ENCODE measurements at places on chromosomes 4 and X.

GRCh38 chr4:43264730-43265129, 372.2 kb downstream of the GRXCR1 start:
- no peak for DNase-seq

DNA sequence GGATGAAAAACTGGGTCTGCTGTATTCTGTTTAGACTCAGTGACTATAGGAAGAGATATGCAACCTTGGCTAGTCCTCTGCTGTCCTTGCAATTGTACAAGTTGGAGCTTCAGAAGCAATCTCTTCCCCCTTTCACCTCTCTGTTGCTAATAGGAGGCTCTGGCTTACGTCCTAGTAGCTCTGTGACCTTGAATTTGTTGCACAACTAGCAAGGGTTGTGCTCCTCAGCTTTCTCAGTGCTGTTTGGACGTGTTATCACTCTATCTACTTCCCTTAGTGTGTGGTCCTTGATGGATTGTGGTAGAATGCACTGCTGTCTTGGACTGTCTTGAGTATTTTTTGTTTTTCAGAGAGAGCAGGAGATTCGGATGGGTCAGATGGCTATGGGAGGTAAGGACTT, 3.4 kb upstream of the ITGB1BP2 start:
- DNase-seq = no peak

DNA sequence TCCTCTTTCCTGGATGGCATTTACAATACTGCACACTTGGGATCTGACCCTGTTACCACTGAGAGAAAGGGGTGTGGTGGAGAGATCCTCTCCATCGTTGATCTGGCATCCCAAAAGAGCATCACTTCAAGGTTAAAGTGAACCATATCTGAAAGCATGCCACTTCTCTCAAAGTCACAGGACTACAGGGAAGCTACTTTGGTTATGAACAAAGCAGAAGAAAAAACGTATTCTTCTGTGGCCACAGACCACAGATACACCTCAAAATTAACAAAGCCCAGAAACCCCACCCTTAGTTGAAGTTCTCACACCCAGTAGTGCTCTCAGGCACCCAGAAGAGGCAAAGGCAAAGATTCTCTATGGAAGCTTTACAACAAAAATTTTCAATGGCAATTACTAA, 108.3 kb downstream of the JADE1 start:
- no peak for DNase-seq

DNA sequence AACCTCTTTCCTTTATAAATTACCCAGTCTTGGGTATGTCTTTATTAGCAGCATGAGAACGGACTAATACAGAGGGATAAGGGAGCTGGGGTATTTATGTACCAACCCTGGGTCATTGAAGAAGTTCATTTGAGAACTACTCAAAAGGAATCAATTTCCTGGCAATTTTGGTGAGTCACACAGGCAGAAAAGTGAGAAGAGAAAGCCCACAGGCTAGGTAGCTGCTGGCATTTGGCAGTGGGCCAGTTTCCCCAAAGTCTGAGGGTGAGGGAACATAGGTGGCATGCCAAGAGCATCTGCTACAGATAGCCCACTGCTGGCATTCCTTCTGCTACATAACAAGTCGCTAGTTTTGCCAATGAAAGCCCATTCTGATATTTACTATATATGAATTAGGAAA, 411.2 kb downstream of the MID1IP1 start:
- DNase-seq = peak; percentile 50

DNA sequence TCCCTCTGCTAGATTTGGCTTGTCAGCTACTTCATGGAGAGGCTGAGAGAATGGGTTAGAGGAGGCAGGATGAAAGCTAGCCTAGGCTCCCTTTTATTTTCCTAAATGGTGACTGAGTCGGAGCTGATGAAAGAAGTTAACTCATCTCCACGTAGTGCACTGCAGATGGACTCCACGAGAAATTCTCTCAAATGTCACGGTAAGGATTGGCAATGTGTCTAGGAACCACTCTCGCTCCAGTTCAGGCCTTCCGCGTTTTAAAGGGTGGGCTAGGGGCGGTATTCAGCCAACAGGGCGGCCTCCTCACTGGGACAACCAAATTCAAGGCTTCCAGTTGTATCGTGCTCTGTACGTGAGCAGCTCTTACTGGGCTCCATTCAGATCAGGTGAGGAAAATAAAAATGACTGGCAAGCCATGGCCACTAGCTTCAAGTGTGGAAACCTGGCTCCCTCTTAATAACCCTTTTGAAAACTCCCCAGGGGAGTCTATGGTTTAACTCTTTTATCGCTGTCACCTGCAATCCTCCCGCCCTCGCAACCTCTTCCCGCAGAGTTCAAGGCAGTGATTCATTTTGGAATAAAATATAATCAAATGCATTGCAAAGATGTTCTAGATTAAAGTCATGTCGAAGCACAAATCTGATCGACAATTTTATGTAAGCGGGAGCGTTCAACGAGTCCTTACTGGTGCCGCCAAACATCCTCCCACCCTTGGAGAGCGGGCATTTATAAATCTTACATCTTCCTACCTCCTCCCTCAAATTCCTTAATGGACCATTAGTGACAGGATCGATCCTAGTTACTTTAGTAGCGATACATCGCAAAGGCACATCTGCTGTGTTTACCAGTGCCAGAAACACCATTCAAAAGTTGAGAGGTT, 1.2 kb downstream of the SPOCK3 start:
- no peak for DNase-seq

DNA sequence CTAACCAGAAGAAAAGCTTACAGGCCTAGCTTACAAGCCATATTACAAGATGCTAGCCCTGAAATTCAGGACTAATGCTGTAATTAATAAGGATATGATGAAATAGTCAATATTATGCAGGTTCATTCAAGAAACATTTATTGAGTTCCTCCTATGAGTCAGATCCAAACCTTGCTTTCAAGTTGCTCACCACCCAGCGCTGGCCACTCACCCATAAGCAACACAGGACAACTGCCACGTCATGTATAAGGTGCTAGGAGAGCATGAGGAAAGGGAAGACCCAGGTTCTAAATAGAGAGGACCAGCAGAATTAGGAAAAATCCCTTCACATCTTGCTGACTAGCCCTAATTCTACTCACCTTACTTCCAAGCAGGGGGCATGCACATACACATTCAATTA, 23.3 kb downstream of the MAML3 start:
- DNase-seq = no peak

GRCh38 chr4:66927937-66928336, 617.4 kb downstream of the CENPC start:
- DNase-seq = no peak

GRCh38 chrX:16903274-16904022, 33.3 kb upstream of the RBBP7 start:
- DNase-seq = no peak
